ENCODE measurements at places on chromosomes 13 and 19.
A peak's percentile ranks its signal among the peaks of the same experiment; 100 is the strongest.

DNA sequence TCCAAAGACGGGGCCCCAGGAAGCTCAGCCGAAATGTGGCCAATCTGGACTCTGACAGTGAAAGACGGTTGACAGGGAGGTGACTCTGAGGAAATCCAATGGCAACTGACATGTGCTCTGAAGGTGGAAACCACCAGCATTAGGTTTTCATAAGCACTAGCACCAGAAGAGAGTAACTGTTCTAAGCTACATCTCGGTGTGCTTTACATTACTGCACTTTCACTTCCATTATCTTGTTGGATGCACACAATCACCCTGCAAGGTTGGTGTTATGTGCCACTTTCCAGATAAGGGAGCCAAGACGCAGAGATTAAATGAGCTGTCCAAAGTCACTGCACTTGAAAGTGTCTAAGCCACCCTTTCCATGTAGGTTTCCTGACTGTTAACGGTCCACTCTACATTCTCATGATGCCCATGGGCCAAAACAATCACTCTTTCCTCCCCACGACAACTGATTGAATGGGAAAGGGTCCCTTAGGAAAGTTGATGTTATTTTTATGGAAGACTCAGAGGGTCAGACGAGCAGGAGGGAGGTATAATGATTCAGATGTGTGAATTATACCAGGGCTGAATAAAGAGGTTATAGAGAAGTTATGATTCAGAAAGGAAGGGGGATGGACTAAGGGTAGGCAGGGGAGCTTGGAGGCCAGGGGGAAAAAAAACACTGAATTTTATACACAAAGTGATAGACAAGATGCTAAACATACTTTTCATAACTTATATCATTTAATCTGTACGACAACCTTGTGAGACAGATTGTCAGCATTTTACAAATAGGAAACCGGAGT, 52.8 kb downstream of the RUBCNL start:
- no peak for DNase-seq

DNA sequence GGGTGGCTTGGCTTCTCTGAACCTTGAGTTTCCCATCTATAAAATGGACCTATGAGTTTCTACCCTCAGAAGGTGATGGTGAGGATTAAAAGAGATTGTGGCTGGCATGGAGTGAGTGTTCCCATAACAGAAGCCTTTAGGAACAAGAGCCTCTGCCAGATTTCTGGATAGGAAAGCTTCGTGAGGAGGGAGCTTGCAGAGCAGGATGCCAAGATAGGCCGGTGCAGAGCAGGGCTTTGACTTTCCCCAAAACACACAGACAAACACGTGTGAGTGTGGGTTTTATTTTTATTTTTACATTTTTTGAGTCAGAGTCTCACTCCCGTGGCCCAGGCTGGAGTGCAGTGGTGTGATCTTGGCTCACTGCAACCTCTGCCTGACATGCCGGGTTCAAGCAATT, 3.7 kb upstream of the CNN1 start:
- no peak for DNase-seq

DNA sequence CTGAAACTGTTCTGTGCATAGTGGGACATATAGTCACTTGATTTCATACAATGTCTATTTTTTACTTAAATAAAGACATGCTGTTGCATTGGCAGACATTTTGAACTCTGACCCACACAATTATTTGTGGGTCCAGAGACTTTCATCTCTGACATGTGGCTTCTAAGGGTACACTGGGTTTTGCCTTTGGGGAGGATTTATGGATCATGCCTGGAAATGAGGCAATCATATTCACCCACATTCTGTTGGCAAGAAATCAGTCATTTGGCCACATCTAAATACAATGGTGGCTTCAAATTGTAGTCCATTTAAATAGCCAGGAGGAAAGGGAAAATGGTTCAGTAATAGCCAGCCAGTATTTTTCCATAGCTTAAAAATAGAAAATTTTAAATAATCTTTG, 238.3 kb upstream of the KLF12 start:
- no peak for DNase-seq

DNA sequence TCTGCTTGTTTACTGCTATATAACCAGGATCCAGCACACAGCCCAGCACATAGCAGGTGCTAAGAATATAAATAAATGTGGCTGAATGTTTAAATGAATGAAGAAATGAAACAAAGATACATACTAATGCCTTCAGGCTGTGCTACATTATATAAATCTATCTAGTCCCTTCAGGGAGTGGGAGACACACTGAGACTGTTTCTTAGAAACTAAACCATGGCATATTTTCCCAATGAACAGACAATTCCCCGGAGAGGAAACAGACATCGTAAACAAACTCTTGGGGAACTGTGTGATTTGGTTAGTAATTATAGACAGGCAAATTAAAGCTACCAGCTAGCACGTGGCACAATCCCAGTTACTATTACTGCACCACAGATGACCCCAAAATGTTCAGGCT, 9.7 kb upstream of the FEM1A start:
- no peak for DNase-seq

GRCh38 chr19:18349524-18350128, 9.2 kb downstream of the PGPEP1 start:
- DNase-seq: peak; percentile 32

- no peak for DNase-seq
These were observed 465.1 kb upstream of the SLC10A2 start for GRCh38 chr13:103531278-103531677.

DNA sequence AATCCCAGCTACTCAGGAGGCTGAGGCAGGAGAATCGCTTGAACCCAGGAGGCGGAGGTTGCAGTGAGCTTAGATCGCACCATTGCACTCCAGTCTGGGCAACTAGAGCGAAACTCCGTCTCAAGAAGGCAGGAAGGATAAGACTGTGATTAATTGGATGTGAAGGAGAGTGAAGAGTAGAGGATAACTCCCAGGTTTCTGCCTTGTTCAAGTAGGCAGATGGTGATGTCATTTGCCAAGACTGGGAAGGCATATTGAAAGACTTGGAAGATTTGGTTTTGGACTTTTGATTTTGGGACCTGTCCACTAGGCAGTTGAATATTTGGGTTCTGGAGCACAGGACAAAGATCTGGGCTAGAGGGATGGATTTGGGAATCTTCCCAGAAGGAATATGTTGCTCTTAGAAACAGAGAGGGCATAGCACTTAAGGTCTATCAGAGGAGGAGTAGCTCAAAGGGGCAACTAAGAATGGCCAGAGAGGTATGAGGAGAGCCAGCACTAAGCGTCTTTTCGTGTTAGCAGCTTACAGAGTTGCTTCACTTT, 20.0 kb downstream of the GARRE1 start:
- no peak for DNase-seq

GRCh38 chr13:27338816-27339215, 68.2 kb downstream of the RASL11A start:
- no peak for DNase-seq

DNA sequence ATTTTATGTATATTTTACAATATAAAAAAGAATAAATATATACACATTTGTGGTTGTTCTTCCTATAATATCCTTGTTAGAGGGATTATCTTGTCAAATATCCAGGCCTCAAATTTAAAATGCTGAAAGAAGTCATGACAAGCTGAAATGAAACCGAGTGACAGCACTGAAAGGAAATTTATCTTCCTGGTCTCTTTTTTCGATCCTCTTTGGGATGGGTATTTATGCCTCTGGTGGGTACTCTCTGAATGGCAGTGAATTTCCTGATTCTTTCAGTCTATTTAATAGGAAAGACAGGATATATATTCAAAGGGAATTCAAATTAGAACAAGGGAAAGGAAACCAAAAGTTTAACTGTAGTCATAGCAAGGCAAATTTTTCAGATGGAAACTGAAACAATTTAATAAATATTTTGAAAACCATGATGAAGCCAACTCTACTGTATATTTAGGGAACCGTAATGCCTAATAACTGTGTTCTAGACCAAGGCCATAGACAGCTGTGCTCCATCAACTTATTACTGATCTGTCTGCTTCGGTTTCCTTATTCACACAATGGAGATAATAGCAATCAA, 97.9 kb downstream of the DLEU7 start:
- no peak for DNase-seq

DNA sequence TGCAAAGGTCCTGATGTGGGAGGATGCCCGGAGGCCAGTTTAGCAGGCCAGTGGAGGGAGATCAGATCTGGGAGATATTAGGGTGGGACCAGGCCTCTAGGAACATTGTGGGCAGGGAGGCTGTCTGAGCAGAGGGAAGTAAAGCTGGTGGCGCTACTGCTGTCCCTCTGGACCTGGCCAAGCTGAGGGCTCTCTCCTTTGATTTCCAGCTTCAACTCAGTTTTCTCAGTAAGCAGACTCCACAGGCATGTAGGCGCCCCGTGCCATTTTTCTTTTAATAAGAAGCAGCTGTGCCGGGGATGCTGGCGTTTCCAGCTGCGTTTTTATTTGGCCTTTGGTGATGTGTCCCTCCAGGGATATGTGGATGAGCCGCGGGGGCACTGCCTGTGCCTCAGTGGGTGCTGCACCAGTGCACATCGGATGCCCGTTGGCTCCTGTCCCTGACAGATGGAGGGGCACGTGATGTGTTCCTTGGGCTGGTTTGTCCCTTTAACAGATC, 6.7 kb downstream of the DNM2 start:
- DNase-seq: no peak

- no peak for DNase-seq
These were observed 5.0 kb downstream of the SGTA start for GRCh38 chr19:2777952-2778683.

- no peak for DNase-seq
These were observed 316.3 kb downstream of the DLEU7 start for GRCh38 chr13:50527188-50527587.

GRCh38 chr13:69579351-69579750, 528.3 kb upstream of the ATXN8OS start:
- no peak for DNase-seq

DNA sequence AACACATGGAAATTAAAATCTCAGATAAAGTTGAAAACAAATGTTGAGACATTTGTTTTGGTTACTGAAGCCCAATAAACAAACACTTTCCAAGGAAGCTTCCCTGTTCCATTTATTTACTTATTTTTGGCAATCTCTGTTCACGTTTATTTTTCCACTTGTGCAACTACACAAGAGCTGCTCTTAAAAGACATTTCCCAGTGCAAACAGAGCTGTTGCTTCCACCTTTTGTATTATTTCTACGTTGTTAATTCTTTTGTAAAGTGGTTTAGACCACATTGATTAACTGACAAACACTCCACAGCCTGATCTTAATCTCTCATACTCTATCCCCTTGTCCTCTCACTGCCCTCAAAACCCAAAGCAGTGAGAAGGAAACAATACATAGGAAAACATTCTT, 757.6 kb downstream of the LIG4 start:
- no peak for DNase-seq

GRCh38 chr19:7515645-7516151, at the start of gene ZNF358:
TSS of gene ZNF358 (plus strand) at chr19:7516103. CDS start at chr19:7519243, 3,140 bp downstream.
- peak; percentile 33 for DNase-seq

Measured in activated CD4-positive, alpha-beta T cell treated with anti-CD3 and anti-CD28 coated beads, Interleukin-2, amount 10 ng/mL, durations not matched to agents 7 days and 5 days (primary cell).